ENCODE measurements at places on chromosomes 16 and 17.

DNA sequence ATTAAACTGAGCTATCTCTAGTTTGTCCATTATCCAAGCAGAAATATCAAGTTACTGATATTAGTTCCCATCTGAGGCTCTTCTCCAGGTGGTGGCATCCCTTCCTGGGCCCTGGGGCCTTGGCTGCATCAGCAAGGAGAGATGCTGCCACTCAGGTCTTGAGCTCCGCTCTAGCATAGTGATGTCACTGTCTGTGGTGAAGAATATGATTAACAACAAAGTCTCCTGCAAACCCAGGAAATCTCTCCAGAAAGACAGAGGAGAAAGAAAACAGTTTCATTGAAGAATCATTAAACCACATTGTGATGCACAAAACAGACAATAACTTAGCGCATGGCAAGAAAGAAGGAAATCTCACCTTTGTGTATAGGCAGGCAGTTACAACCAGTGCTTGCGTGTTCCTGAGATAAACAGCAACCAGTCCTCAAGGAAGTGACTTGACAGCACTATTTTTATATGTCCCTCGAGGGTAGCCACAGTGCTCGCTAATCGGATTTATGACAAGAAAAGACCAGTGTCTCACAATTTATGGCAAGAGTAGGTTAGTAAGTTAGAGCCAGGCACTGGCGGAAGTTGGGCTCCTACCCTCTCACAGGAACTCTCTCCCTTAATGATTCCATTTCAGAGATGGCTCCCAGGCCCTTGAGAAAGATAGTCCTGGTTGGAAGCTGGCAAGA, 151.1 kb downstream of the AHSP start:
- DNase-seq, result no peak
- H3K27me3 ChIP-seq, result peaks cover 4% of the 10 kb centered on the region
- peaks cover 6% of the 10 kb centered on the region for H3K4me1 ChIP-seq

DNA sequence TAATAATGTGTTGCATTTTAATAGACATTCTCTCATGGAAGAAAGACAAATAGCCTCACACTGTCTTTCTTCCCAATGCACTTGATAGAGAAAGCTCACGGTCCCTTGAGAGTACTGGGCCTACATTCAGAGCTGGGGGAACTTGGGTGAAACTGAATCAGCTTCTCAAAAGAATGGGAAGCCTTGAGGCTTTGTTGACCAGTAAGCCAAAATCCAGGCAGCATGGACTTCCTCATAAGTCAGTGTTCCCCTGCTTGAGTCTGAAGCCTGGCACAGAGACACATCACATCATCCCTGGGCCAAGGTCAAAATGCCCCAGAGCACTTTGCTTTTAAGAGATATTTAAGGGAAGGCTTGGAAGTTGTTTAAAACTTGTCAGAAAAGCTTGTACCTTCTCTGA, 302.2 kb upstream of the SALL1 start:
- H3K4me3 ChIP-seq, result no peak overlapping the region
- H3K27me3 ChIP-seq, result no peaks in the 10 kb centered on the region
- DNase-seq, result no peak

GRCh38 chr17:35540589-35541404, 3.3 kb upstream of the SLFN12L start:
- peak overlapping the region; percentile 77 for H3K4me3 ChIP-seq
- DNase-seq, result peak; percentile 73
- peaks cover 39% of the 10 kb centered on the region for H3K4me1 ChIP-seq
- peaks cover 18% of the 10 kb centered on the region for H3K36me3 ChIP-seq

DNA sequence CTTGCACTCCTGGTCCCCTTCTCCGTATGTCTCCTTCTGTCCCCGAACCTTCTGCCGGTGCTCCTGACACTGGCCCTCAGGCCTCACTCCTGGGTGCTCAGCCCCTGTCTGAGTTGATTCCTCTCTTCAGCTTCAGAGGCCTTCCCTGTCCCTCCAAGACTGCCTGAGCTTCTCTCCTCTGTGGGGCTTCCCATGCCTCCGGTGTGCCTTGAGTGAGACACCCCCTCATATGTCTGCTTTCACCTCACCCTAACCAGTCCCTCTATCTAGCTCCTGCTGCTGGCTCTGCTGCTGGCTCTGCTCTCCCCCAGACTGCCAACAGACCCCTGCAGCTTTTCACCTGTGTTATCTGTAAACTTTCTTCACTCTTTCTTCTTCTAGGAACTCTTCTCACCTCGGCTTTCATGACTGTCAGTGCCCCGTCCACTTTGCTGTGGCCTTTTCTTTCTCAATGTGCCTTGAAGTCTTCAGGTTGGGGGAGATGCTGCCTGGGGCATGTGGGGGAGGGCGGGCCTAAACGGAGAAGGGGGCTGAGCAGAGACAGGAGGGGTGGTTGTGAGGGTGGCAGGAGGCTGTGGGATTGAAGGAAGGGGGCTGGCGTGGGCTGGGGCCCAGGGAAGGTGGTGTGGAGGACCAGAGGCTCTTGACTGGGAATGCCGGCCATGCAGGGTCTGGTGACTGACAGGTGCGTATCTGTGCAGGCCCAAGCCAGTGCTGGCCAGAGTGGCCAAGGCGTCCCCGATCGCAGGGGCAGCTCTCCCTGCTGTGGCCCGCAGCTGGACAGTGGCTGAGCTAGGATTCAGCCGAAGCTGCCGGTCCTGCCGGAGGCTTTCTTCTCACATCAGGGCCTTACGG, 81.3 kb downstream of the METRNL start:
- peak; percentile 6 for DNase-seq
- no peaks in the 10 kb centered on the region for H3K36me3 ChIP-seq
- H3K27me3 ChIP-seq, result peaks cover 15% of the 10 kb centered on the region
- H3K4me1 ChIP-seq, result peaks cover under 1% of the 10 kb centered on the region
- H3K27ac ChIP-seq, result no peak overlapping the region

DNA sequence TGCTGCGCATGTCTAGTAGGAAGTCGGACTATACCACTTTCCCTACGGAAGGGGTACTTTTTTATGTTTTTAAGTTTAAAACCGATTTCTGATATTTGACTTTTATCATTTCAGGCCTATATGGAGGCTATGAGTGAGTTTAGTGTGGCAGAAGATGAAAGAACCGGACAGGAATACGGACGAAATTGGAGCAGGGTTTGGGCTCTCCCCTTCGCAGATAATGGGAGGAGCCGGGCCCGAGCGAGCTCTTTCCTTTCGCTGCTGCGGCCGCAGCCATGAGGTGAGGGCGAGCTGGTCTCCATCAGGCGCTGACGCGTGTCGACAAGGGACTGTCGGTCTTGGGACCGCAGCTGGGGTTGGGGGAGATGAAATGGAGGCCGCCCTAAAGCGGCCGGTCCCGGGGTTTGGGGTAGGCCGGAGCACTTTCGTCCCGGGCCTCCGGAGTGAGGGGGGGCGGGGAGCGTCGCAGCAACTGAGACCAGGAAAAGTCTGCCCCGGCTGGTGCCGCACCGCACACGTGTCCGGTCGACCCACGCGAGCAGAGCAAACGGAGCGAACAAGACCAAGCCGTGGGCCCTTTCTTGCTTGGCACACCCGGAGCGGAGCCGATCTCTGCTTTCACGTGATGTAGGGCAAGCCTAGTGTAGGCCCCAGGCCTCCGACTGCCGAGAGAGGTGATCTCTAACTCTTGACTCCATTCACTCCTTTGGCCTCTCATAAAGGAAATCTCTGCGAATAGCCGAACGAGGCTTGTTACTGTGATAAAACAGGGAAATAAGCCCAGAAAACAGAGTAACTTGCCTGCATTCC, at the start of gene RPL19:
Gene RPL19, plus strand, starts transcription at position 214 of the 810 bp plus-strand sequence. Its CDS starts 62 bp downstream, at position 276.
- peaks cover 56% of the 10 kb centered on the region for H3K4me1 ChIP-seq
- peak within 1 kb of the TSS; percentile 97 for H3K27ac ChIP-seq
- no peaks in the 10 kb centered on the region for H3K27me3 ChIP-seq
- H3K4me3 ChIP-seq, result peak within 1 kb of the TSS; percentile 95
- H3K36me3 ChIP-seq, result peaks cover 47% of the 10 kb centered on the region

DNA sequence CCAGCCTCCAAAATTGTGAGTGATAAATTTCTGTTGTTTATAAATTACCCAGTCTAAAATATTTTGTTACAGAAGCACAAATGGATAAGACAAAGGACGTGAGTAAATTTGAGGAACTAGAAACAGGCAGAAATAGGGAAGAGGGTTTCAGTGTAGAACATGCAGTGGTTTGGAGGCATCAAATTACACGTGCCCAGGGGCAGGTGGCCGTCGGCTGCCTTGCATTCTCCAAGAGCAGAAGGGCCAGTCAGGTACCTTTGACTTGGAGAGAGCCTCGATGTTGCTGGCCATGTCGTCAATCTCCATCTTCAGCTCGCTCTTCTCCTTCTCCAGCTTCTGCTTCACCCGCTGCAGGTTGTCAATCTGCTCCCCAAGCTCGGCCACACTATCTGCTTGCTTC, 54.3 kb downstream of the MYH13 start:
- no peaks in the 10 kb centered on the region for H3K36me3 ChIP-seq
- H3K27ac ChIP-seq, result no peak overlapping the region
- no peak overlapping the region for H3K4me3 ChIP-seq
- H3K4me1 ChIP-seq, result peaks cover 5% of the 10 kb centered on the region

GRCh38 chr17:50205111-50205962, 3.9 kb upstream of the COL1A1 start:
- no peak overlapping the region for H3K27ac ChIP-seq
- H3K4me1 ChIP-seq, result peaks cover 10% of the 10 kb centered on the region

DNA sequence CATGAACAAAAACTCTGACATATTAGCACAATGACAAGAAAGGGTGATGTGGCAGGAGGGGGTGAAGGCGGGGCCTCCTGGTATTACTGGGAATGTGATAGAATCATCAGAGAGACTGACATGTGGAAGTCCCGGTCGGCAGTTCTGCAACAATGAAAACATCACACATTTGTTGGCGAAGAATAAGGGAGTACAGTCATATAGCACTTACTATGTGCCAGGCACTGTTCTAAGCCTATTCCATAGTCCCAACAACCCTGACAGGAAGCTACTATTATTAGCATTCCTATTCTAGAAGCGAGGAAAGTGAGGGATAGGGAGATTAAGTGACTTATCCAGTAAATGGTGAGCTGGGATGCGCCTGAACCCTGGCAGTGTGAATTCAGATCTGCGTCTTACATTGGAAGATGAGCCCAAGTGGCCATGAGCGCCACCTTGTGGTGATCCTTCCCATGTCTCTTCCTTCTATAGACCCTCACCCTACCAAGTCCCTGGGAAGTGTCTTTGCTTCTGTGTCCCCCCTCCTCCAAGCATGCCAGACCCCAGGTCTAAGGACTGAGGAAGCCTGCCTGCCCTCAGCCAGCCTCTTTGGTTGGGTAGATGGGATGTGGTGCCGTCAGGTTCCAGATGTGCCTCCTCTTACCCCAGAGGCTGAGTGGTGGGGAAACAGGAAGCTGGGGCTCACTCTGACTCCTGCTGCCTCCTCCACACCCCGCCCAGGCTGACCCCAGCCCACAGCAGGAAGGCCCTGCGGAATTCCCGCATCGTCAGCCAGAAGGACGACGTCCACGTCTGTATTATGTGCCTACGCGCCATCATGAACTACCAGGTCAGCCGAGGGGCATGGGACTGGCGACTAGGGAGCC, 14.0 kb downstream of the FMNL1 start:
- no peaks in the 10 kb centered on the region for H3K27me3 ChIP-seq
- H3K27ac ChIP-seq, result peak overlapping the region; percentile 73
- peak; percentile 83 for DNase-seq
- H3K4me3 ChIP-seq, result no peak overlapping the region
- peaks cover 73% of the 10 kb centered on the region for H3K36me3 ChIP-seq
- peaks cover 63% of the 10 kb centered on the region for H3K4me1 ChIP-seq

DNA sequence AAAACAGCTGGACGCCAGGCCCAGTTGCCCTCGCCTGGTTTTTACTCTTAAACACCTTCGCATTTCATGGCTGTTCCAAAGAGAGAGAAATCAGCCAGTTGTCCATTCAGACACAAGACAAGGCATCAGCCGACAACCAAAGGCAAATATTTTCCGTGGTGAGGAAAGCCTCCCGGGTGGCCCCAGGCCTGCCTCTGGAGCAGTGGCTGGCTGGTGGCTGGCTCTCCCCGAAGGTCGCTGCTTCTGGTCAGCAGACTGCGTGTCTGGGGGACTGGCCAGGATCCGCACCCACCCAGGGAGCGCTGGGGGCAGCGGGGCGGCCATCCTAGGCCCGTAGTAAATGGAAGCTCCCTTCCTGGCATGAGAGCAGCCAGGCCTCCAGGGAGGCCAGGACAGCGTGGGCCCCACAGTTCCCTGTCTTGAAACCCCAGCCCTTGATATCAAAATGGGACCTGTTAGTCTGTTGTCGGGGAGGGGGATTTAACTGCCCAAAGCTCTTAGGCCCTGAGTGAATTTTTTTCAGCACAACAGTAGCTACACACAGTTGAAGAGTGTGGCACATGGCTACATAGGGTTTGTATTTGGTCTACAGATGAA, 57.7 kb downstream of the SREBF1 start:
- H3K27ac ChIP-seq, result no peak overlapping the region
- no peak for DNase-seq
- no peaks in the 10 kb centered on the region for H3K36me3 ChIP-seq

GRCh38 chr17:38852771-38853291, 690 bp downstream of the RPL23 start:
- H3K4me1 ChIP-seq, result peaks cover 38% of the 10 kb centered on the region
- no peak for DNase-seq
- H3K4me3 ChIP-seq, result peak overlapping the region; percentile 99
- peaks cover 56% of the 10 kb centered on the region for H3K36me3 ChIP-seq
- H3K27me3 ChIP-seq, result no peaks in the 10 kb centered on the region

DNA sequence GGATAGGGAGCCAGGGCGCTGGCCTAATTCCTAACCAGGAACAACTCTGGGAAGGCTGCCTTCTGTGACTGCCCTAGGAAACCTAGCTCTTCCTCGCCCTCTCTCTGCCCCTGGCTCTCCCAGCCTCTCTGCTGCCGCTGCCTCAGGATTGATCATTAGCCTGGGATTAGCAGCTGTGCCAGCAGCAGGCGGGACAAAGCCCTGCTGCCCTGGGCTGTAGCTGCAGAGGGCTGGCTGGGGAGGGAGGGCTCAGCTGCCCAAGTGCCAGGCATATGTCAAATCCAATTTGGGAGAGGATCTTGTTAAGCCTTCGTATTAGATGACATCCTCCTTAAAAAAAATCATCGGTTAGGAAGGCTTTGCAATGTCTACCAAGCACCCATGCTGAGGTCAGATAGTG, 144.8 kb upstream of the CCL2 start:
- H3K4me1 ChIP-seq, result no peaks in the 10 kb centered on the region
- peaks cover 17% of the 10 kb centered on the region for H3K27me3 ChIP-seq
- no peak for DNase-seq

- no peak overlapping the region for H3K27ac ChIP-seq
- H3K36me3 ChIP-seq, result no peaks in the 10 kb centered on the region
- no peaks in the 10 kb centered on the region for H3K27me3 ChIP-seq
- H3K4me1 ChIP-seq, result no peaks in the 10 kb centered on the region
- DNase-seq, result no peak
Measured at GRCh38 chr16:52630711-52631110, 83.8 kb upstream of the TOX3 start.

DNA sequence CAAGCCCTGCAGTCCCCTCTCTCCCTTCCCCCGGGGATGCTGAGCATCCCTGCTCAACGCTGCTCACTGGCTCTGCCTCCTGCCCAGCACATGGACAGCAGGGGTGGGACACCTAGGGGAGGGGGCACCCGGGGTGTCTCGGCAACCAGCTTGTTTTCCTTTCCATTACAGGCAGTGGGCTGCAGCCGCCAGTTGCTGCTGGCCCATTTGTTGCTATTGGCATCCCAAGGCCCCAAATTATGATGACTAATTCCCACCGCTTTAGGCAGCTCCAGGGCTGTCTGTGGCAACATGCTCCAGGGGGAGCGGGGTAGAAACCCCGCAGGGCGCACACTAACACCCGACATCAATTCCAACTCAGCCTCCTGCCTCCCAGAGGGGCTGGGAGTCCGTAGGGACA, 4.9 kb downstream of the SDK2 start:
- no peak overlapping the region for H3K27ac ChIP-seq
- H3K36me3 ChIP-seq, result no peaks in the 10 kb centered on the region
- peaks cover 9% of the 10 kb centered on the region for H3K4me1 ChIP-seq
- H3K27me3 ChIP-seq, result peaks cover 15% of the 10 kb centered on the region
- DNase-seq, result no peak
